Activated T-helper 2 cell treated with anti-CD3 and anti-CD28 coated beads, Interferon-gamma antibody, Interleukin-2, Interleukin-4, amounts not matched to agents 10 μg/mL and 5 μg/mL and 100 μg/mL, durations not matched to agents 14 hours and 24 hours and 36 hours (primary cell): ENCODE measurements at places on chromosomes 12 and 14. TPM values are rescaled to one million over a fixed set of nuclear protein-coding genes. Genes with fewer than 3 reads are reported as not detected.

- DNase-seq = no peak
- H3K27ac ChIP-seq = peak overlapping the region; percentile 97
- H3K4me3 ChIP-seq = peak overlapping the region; percentile 50
- H3K4me1 ChIP-seq = peaks cover 68% of the 10 kb centered on the region
Observed at GRCh38 chr12:6955108-6956020, 4.2 kb downstream of the PTPN6 start.

DNA sequence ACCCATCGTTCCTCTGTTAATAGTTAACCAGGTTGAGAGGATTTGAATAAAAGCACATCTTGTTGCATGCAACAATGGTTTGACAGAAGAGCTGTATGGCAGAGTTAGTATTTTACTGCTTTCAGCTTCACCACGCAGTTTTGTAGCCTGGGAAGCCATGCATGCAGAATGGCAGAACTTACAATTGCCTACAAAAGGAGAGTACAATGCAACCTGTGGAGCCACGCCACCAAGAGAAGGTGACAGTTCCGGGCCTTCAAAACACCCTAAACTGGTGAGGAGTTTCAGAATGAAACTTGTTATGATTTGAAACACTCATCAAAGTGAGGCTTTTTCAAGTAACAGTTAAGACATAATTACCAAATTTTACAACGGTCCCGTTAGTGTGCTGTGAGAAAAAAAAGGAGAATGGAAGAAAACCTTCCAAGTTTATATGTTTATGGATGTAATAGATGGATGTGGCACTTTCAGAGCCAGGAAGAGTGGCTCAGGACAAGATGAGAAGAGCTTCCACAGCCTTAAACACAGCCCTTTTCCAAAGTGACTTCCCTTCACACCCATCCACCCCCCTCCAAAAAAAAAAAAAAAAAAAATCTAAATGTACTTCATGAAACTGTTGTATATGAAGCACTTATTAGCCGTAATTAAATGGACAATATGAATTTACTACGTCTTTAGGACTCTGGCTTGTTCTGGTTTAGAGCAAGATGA is 158.7 kb downstream of the EGLN3 start:
- no peak for DNase-seq
- H3K27ac ChIP-seq = no peak overlapping the region
- peaks cover 53% of the 10 kb centered on the region for H3K27me3 ChIP-seq
- peaks cover 24% of the 10 kb centered on the region for H3K4me1 ChIP-seq
- H3K4me3 ChIP-seq = no peak overlapping the region
- H3K36me3 ChIP-seq = no peaks in the 10 kb centered on the region

DNA sequence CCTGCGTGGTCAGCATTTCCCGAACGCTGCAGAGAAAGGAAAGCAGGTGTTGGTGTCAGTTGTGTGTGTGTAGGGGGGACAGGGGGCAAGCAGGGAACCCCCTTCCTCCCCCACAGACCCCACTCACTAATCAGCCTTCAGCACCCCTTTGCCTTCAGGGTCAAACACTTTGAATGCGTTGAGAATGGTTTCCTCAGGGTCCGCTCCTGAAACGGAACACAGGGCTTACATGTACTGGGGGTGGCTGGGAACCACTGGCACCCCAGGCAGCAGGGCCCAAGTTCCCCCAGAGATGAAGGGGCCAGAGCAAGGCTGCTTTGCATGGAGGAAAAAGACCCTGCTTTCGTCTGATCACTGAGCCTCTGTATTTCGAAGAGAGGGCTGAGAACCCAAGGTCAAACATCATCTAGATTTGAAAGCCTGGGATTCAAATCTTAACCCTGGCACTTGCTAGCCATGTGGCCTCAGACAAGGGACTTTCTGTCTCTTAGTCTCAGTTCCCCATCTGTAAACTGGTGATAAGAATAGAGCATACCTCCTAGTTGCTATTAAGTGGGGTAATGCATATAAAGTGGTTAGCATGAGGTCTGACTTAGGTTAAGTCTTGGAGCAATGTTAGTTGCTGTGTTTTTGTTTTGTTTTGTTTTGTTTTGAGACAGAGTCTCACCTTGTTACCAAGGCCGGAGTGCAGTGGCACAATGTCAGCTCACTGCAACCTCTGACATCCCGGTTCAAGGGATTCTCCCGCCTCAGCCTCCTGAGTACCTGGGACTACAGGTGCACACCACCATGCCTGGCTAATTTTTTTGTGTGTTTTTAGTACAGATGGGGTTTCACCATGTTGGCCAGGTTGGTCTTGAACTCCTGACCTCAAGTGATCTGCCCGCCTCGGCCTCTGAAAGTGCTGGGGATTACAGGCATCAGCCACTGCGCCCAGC is 7.0 kb downstream of the MYL2 start:
- H3K4me3 ChIP-seq = no peak overlapping the region
- H3K36me3 ChIP-seq = no peaks in the 10 kb centered on the region
- H3K27ac ChIP-seq = no peak overlapping the region
- no peak for DNase-seq

DNA sequence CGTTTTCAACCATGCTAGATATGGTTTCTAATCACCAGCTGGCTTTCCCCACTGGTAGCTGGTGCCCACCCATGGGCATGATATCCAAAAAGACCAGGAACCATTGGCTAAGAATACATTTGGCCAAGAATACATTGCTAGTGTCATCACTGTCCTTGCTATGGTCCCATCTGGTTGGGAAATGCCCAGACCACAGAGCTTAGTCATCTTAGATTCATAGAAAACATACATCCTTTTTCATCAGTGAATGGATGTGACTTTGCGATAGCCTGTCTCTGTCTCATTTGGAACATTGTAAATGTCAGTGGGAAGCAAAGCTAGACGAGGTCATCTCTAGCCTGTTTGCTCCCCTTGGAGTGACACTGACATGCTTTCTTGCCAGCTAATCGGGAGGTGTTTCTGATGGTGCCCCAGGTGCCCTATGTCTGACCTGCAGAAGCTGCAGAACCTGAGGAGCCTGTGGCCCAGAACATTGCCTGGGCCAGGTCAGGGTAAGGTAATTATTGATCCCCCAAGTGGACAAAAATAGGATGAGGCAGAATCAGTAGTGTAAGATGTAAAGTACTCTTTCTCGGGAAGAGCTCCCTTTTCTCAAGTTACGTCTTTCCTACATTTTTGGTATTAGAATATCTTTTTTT is 194.8 kb downstream of the SLC41A2 start:
- no peaks in the 10 kb centered on the region for H3K27me3 ChIP-seq
- peaks cover 22% of the 10 kb centered on the region for H3K4me1 ChIP-seq
- no peak for DNase-seq
- H3K36me3 ChIP-seq = peaks cover 16% of the 10 kb centered on the region
- peak overlapping the region; percentile 20 for H3K4me3 ChIP-seq

DNA sequence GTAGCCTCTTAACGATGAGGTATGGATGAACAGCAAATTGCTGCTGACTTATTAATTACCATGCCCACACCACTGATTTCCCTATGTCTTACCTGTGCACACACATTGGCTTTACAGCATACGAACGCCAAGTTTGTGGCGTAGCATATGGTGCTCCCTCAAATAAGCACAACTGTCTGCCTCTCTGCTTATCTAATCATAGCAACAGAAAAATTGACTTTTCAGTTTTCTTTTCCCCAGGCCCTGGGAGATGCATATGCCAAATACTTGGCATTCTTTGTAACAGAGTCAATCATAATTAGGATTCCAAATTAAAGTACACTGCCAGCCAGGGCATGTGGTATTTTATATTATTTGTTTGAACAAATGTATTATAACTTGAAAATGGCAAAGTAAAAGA is 625.5 kb downstream of the DIO2 start:
- H3K4me1 ChIP-seq = no peaks in the 10 kb centered on the region
- no peak overlapping the region for H3K27ac ChIP-seq
- DNase-seq = no peak
- no peaks in the 10 kb centered on the region for H3K27me3 ChIP-seq
- H3K4me3 ChIP-seq = no peak overlapping the region
- no peaks in the 10 kb centered on the region for H3K36me3 ChIP-seq

GRCh38 chr14:53209370-53209769 is 56.2 kb upstream of the DDHD1 start:
- H3K27ac ChIP-seq = no peak overlapping the region
- H3K4me3 ChIP-seq = no peak overlapping the region
- H3K4me1 ChIP-seq = no peaks in the 10 kb centered on the region
- no peak for DNase-seq

- DNase-seq = no peak
- H3K27me3 ChIP-seq = no peaks in the 10 kb centered on the region
- H3K27ac ChIP-seq = peak overlapping the region; percentile 5
- H3K36me3 ChIP-seq = peaks cover 63% of the 10 kb centered on the region
Observed at GRCh38 chr12:50005175-50005574, 20.1 kb downstream of the RACGAP1 start.

DNA sequence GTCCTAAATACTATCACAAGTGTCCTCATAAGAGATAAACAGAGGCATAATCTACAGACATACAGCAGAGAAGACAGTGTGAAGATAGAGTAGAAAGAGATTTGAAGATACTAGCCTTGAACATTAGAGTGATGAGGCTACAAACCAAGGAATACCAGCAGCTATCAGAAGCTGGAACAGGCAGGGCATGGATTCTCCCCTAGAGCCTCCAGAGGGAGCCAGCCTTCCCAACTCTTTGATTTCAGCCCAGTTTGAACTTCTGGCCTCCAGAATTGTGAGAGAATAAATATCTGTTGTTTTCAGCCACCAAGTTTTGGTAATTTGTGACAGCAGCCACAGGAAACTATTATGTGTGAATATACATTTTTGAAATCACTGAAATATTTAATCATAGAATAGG is 47.2 kb downstream of the CCDC91 start:
- H3K4me1 ChIP-seq = peaks cover under 1% of the 10 kb centered on the region
- no peak for DNase-seq

Gene MNAT1
- 56.2 and 57.5 TPM in 2 replicates for total RNA-seq

Gene AGAP2
- total RNA-seq = 28.9 and 29.0 TPM in 2 replicates

Gene BMP4
- total RNA-seq = not detected in 2 replicates

Gene AKAP6
- total RNA-seq = 1.0 and 1.2 TPM in 2 replicates

Gene USP44
- total RNA-seq = 4.3 and 5.7 TPM in 2 replicates

Gene MED13L
- total RNA-seq = 49.0 and 52.5 TPM in 2 replicates

Gene CARMIL3
- total RNA-seq = 1.3 and 1.7 TPM in 2 replicates

Gene TAMALIN
- 6.0 and 6.1 TPM in 2 replicates for total RNA-seq

Gene ASIC1
- 20.4 and 20.7 TPM in 2 replicates for total RNA-seq
